Stimulated activated CD4-positive, alpha-beta T cell treated with anti-CD3 and anti-CD28 coated beads, Interleukin-1b, Interleukin-23, amount 100 ng/mL, for 1 hour (primary cell): ENCODE measurements at places on chromosomes 16 and 17.

DNA sequence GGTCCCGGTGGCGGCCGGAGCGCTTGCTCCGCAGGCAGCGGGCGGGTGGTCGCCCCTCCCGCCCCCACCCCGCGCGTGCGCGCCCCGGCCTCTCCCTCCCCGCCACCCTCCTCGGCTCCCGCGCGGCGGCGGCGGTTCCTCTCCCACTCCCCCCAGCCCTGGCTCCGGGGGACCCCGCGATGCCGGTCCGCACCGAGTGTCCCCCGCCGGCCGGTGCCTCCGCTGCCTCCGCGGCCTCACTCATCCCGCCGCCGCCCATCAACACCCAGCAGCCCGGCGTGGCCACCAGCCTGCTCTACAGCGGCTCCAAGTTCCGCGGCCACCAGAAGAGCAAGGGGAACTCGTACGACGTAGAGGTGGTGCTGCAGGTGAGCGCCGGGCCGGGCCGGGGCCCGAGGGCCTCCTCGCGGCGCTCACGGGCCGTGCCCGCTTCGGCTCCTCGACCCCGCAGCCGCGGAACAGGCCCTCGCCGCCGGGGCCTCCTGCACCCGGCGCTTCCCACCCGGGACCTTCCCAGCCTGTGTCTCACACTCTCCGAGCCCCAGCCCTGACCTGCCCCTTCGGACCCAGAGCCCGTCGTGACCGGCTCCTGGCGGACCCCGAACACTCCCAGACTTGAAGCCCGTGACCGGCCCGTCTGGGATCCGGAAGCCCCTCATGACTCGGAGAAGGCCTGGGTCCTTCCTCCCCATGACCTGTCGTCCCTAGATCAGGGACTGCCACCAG lies 490 bp downstream of the GID4 start:
- DNase-seq = no peak

- DNase-seq = no peak
Measured at GRCh38 chr16:6019490-6019991, 921.9 kb upstream of the EEF2KMT start.

GRCh38 chr17:7552621-7553051 lies 3.8 kb downstream of the TNFSF12 start:
- DNase-seq = no peak

GRCh38 chr17:2621241-2621640 lies 27.8 kb downstream of the PAFAH1B1 start:
- no peak for DNase-seq

DNA sequence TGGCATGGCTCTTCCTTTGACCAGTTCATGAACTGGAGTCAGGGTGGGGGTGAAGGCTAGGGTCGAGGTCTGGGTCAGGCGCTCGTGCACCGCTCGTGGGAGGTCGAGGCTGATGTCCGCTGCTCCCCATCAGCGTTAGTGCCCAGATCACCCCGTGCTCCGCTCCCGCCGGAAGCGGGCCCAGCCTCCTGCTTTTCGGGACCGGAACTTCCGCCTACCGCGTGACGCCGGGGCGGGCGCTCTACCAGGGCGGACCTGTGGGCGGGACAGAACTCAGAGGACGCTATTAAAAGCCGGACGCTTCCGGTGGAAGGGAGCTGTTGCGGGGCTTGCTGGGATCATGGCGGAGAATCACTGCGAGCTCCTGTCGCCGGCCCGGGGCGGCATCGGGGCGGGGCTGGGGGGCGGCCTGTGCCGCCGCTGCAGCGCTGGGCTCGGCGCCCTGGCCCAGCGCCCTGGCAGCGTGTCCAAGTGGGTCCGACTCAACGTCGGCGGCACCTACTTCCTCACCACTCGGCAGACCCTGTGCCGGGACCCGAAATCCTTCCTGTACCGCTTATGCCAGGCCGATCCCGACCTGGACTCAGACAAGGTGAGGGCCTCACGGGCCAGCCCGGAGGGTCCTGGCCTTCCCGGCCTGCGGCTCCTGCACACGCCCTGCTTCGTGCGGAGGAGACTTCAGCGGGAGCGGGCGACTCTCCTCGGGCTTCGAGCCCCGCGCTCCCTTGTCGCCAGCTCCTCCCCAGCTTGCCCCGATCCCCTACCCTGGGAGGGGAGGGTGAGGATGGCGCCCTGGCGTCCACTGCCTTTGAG lies at the start of gene KCTD5:
Gene KCTD5 (plus strand): TSS at position 315 of the 813 bp plus-strand sequence. CDS start 26 bp downstream, at position 341.
- DNase-seq = peak; percentile 96

GRCh38 chr17:67441052-67441895 lies 64.2 kb downstream of the PITPNC1 start:
- peak; percentile 28 for DNase-seq

DNA sequence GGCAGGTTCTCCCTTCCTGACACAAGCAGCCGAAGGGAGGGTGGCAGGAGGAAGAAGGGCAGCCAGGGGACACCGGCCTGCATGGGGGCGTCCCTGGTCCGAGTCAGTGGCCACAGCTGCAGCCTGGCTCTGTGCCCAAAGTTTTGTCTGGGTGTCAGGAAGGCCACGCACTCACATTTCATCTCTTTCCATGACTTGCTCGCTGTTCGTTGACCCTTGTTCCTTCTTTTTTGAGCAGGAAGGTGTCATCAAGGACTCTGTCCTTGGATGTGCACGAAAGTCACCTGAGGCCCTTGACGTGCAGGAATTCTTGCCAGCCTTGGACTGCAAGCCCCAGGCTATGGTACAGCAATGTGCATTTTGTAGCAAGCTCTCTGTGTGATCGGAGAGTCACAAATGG lies 93.3 kb downstream of the TNFRSF13B start:
- DNase-seq = no peak

DNA sequence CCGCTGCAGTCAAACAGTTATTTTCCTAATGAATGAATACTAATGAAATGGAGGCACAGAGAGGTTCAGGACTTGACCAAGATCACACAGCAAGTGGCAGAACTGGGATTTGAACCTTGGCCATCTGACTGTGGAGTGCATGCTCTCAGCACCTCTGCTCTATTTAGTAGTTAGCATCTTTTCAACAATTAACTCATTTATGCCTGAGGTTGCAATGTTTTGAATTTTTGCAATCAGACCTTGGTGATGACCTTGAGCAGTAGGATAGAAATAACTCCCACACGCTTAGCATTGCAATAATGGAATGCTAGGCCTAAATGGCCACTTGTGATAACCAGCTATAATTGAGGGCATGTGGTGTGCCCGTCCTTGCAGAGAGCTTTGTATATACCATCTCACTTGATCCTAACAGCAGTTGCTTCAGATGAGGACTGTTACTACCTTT lies 31.0 kb downstream of the NAGPA start:
- no peak for DNase-seq

- DNase-seq = no peak
Measured at GRCh38 chr16:50763211-50763610, 21.3 kb downstream of the CYLD start.

- no peak for DNase-seq
Measured at GRCh38 chr16:54489225-54490111, 202.9 kb upstream of the IRX3 start.

DNA sequence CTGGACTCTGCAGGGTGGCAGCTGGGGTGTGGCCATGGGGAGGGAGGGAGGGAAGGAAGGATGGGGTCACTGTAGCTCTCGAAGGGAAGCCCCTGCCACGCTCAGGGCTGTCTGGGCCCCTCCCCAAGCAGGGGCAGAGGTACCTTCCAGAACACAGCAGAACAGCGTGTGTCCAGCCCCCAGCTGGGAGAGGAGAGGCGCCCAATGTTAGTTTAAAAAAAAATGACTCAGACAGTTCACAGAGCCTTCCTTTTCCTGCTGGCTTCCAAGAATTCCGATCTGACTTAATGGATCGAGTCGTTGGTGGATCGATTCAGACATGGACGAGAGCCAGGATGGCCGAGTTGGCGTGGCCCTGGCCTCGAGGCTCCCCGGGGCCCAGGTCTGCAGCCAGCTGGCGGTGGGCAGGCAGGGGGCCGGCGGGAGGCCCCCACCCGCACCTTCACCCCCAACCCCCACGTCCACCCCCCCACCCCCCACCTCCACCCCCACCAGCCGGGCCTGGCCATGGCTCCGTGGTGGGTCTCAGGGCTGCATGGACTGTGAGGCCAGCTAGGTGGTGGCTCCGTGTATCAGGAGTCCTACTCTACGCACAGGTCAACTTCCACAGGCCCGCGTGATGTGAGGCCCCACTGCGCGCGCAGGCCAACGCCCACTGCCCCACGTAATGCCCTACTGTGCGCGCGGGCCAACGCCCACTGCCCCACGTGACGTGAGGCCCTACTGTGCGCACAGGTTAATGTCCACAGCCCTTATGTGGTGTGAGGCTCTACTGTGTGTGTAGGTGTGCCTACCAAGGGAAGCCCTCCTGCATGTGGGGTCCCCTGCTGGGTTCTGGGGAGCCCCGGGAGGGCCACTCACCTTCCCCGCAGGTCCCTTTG lies 21.8 kb downstream of the CACNA1H start:
- no peak for DNase-seq

DNA sequence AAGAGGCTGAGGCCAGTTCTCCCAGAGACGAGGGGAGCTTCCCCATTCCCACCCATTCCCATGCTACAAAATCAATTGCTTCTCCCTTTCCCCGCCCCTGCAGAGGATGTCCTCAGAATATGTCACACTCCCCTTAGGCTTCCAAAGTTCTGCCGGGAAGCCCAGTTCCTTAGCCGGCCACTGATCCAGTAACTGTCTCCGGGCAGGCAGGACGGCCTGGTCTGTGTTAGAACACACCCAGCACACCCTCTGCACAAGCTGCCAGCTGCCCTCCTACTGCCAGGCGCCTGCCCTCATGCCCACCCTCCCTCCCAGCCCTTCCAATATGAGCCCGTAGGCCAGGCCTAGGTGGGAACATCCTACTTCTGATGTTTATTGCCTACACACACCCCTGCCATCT lies 31.1 kb downstream of the SGSM2 start:
- no peak for DNase-seq

GRCh38 chr16:371515-372301 lies 1.4 kb upstream of the MRPL28 start:
- DNase-seq = no peak

DNA sequence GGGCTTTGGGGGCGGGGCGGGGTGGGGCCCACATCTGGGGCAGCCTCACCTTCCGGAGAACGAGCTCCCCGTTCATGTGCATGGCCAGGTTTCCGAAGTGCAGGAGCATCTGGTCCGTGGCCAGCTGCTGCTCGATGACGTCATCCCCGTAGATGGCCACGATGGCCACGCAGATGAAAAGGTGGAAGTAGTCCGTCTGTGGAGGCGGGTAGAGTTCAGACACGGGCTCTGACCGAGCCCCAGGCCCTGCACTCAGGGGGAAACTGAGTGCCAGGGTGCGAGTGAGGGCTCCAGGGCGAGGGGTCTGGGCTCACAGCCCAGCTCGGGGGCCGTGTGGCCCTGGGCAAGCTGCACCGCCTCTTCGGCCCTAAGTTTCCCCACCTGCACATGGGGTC lies 93.7 kb downstream of the TBC1D16 start:
- DNase-seq = no peak

DNA sequence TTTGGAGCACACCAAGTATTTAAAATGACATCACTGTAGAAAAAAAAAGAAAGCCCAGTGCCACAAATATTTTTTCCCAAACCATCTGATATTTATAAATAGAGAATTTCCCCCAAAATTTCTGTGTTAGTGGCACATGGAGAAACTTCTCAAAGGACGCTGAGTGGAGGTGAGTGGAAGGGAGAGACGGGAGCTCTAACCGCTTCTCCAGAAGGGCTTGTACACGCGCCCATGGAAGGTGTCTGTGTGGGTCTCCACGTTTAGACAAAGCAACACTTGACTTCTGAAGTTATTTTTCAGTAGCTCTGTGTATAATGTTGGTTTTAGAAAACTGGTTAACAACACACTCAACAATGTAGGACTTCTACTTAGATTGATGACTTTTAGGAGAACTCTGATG lies 1.0 kb downstream of the MYOCD start:
- no peak for DNase-seq

GRCh38 chr16:89827383-89828198 lies 684 bp upstream of the SPIRE2 start:
- no peak for DNase-seq

DNA sequence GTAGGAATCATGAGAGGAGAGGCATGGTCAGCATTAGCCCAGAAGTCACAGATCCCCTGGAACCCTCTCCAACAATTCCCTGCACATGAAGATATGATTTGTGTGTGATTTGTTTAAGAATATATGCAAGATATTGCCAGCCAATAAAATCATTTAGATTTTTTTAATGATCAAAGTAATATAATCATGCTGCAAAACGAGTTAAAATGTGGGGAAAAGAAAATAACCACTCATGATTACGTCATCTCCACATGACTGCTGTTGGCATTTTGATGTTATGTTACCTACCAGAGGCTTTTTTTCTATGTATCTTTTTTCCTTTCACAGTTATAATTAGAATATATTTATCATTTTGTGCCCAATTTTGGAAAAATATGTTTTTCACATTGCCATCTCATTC lies 22.4 kb downstream of the SLC35G3 start:
- DNase-seq = no peak

DNA sequence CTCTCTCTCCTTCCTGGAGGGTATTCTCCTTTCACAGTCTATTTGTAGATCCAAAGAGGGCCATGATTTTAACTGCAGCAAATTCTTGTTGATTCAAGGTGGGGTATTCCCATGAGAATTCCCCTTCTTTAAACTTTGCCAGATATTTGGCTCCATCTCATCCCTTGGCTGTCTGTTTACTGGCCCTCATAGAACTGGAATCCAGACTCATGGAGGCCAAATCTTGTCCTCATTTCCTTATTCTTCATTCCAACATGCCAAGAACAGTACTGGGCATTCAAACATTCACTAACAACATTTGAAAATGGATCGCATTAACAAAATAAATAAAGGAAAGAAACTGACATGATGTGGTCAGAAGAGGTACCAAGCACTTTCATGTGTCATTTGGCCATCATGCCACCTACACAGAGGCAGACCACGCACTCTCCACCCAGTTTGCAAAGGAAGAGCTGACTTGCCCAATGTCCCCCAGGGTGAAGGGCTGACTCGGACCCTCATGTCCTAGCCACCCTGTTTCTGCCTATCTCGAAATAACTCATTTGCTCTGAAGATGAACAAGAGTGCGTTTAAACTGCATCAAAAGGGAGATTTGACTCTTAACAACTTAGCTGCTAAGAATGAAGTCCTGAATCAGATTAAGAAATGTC lies 23.1 kb upstream of the SLC35B1 start:
- no peak for DNase-seq

DNA sequence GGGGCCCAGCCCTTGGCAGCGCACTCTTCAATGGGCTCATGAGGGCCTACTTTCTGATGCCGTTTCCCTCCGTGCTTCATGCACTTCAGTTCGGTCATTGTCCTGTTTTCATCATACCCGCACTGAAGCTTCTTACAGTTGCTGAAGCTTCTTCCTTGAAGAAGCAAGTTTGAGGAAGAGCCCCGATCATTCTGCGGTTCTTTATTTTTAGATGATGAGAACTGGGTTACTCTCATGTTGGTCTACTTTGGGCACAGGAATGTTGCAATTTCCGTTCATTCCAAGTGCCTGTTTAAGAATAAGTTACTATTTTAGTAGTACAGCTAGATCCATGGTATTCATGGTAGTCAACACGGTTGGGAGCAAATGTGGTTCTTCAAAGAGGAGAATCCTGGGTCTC lies 587.7 kb upstream of the HSBP1 start:
- no peak for DNase-seq

DNA sequence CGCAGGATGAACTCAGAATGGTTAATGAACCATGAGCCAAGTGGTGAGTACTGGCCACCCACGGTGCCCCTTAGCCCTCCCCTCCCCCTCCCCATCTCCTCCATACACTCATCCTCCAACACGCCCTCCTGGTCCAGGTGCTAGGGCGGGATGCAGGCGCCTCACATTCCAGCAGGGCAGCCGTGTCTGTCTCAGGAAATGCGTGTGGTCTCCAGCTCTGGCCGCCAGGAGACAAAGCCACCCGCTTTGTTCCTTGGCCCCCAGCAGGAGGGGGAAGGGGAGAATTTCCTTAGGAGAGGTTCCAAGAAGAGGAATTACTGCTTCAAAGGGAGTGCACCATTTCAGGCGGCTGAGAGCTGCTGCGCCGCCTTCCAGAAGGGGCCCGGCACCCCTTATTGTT lies 29.7 kb upstream of the RMI2 start:
- no peak for DNase-seq
